Fibroblast of the conjunctiva (primary cell): ENCODE measurements at places on chromosomes 13 and 19.

GRCh38 chr13:43776501-43777079 is 10.2 kb downstream of the ENOX1 start:
- DNase-seq, result no peak

GRCh38 chr13:98856983-98857382 is 104.5 kb upstream of the SLC15A1 start:
- no peak for DNase-seq

- DNase-seq, result no peak
Measured at GRCh38 chr19:49549045-49549444, 21.2 kb downstream of the RCN3 start.

- DNase-seq, result no peak
Measured at GRCh38 chr19:43820098-43820883, 6.8 kb upstream of the ZNF283 start.

DNA sequence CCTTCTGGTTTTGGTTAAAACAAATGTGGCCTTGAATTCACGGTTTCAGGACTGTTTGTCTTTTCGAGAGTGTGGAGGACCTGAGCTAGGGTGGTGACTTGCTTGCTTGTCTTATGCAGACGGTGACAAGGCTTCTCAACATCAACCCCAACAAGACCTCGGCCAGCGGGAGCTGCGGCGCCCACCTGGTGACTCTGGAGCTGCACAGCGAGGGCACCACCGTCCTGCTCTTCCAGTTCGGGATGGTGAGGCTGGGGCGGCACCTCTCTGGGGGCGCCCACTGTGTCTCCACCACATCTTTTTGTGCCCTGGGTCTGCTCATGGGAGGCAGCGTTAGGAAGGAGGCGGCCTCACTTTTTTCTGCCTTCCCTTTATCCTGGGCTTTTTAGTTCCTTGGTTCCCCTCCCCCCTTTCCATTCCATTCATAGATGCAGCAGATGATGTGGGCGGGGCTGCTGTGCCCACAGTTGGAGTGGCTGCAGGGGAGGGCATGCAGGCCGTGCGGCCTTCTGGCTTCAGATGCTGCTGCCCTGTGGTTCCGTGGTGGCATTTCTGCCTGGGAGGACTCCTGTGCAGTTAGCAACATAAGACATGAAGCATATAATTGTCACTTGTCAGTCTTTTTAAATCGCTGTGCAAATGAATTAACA is 23.3 kb downstream of the LAMP1 start:
- no peak for DNase-seq

- DNase-seq, result no peak
Measured at GRCh38 chr19:49543032-49543431, 15.2 kb downstream of the RCN3 start.

GRCh38 chr13:67635754-67636153 is 405.6 kb upstream of the PCDH9 start:
- no peak for DNase-seq

GRCh38 chr13:30607908-30608307 is 9.8 kb upstream of the USPL1 start:
- DNase-seq, result no peak
